ENCODE measurements at places on chromosomes 3 and 15.
A peak's percentile ranks its signal among the peaks of the same experiment; 100 is the strongest.

DNA sequence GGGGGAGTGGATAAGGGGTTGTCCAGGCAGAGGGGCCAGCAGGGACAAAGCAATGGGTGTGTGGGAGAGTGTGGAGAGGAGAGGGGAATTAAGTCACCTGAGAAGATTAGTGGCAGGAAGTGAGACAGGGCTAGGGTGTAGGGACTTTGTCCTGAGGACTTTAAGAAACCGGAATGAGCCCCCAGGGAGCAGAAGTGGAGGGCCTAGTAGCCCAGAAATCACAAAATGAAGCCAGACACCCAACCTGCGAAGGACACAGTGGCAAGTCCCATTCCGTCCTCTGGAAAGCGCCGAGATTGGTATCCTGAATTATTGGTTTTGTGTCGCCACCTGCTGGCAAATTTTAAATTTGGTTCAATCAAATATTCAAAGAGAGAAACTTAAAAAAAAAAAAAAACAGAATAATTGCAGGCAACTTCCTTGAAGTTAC, 78.0 kb upstream of the SLC25A36 start:
- DNase-seq, result peak; percentile 4

GRCh38 chr15:77119446-77119845, 48.5 kb upstream of the TSPAN3 start:
- no peak for DNase-seq

DNA sequence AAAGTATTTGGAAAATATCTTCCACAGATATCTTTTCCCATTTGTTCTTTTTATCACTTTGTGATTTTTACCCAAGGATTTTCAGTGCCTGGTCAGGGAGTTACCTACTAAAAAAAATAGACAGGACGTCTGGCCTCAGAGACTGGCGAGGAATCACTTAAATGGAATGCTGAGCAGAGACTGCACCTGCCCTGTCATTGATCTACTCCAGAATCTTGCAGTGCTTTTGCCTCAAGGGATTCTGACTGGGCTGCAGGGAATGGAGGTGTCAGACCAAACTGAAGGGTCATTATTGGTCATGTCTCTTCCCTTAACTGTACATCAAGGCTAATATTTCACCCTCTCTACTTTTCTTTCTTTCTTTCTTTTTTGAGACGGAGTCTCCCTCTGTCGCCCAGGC, 12.1 kb upstream of the RYR3 start:
- DNase-seq, result no peak

- no peak for DNase-seq
Observed at GRCh38 chr15:21269121-21269520, 171.2 kb downstream of the POTEB3 start.

- DNase-seq, result no peak
Observed at GRCh38 chr3:11807686-11808085, 39.0 kb downstream of the TAMM41 start.

GRCh38 chr3:39128951-39129350, 21.5 kb downstream of the TTC21A start:
- DNase-seq, result no peak

GRCh38 chr15:65189102-65189740, 4.1 kb upstream of the CLPX start:
- DNase-seq, result no peak
